ENCODE measurements at places on chromosomes 6 and 20.

DNA sequence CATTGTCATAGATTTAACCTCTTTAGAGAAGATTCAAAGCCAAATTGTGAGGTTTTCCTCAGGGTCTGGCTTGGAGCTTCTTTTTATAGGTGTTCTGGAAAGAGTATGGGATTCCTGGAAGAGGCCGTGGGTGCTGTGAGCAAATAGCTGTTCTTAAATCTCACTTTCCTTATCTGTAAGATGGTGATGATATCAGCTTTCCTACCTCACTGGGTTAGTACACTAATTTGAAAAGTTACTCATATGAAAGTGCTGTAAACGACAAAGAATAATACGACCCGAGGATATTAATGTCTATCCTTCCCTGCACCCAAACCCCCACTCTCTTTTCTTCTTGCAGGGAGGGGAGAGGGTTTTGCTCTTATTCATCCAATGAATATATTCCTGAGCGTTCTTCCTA is 116.9 kb upstream of the ENPP5 start:
- DNase-seq, result no peak

DNA sequence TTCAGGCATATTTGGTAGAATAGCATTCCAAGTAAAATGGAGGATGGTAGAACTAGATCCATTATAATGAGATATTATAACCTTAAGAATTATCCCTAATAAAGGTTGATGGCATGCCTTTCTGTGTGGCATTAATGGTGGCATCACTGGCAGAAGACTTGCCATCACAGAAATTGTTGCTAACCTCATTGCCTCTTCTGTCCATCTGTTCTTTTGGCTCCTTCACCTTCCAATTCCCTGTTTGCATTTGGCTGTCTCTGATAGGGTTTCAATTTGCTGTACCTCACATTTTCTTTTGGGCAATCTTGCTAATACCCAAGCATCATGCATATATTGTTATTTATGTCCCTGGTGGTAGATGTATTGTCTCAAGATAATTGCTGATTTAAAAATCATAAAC is 98.9 kb downstream of the SMPDL3A start:
- no peak for DNase-seq

GRCh38 chr6:151763303-151763702 is 44.2 kb upstream of the ESR1 start:
- DNase-seq, result no peak

DNA sequence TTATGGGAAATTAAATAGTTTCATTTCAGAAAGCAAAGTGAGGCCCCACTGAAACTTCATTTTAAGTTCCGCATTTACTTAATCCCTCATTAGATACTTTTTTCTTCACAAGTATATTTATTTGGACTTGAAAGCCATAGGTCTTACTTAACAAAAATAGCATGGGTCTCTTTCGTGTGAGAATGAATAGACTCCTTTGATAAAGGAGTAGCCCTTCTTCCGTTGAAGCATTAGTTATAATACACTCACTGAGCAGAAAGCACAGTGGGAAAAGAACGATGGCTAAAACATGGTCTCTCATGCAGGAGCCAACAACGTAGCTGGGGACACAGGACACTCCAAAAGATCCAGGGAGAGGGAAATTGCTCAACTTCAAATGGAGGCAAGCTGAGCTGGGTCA is 130.4 kb downstream of the SLC23A2 start:
- no peak for DNase-seq

DNA sequence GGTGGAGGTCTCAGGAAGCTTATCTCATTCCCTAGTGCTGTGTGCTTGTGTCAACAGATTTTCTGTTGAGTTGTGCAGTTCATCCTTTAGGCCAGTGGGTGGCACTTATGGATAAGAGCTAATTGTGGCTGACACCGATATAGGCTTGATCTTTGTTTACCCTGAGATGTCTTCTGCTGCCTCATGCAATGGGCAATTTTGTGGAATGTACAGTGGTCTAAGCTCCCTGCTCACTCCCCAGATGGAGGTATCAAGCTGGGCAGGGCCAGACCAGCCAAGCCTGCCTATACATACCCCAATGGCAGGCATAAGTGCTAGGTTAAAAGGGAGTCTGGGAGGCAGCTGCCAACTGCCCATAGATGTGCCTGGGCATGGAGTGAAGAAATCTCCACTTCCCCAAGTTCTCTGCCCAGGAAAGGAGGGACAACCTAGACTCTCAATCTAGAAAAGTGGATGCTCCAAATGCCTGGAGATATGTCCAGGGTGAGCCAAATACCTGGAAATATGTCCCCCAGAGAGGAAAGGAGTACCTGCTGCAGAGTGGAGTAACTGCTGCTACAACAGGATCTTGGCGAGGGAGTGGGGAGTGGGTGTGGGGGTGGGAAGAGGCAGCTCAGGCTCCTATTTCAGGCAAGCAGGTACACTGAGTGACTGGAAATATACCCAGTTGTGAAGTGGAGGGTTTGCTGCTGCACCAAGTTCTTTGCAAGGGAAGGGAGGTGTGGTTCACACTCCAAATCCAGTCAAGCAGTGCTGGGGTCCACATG is 53.2 kb upstream of the ARG1 start:
- DNase-seq, result peak; percentile 2

- no peak for DNase-seq
Observed at GRCh38 chr20:38789503-38790199, 15.8 kb upstream of the PPP1R16B start.

GRCh38 chr6:6317386-6317785 is 3.1 kb downstream of the F13A1 start:
- DNase-seq, result no peak

- DNase-seq, result no peak
Observed at GRCh38 chr6:111921103-111921502, 47.9 kb upstream of the FYN start.

DNA sequence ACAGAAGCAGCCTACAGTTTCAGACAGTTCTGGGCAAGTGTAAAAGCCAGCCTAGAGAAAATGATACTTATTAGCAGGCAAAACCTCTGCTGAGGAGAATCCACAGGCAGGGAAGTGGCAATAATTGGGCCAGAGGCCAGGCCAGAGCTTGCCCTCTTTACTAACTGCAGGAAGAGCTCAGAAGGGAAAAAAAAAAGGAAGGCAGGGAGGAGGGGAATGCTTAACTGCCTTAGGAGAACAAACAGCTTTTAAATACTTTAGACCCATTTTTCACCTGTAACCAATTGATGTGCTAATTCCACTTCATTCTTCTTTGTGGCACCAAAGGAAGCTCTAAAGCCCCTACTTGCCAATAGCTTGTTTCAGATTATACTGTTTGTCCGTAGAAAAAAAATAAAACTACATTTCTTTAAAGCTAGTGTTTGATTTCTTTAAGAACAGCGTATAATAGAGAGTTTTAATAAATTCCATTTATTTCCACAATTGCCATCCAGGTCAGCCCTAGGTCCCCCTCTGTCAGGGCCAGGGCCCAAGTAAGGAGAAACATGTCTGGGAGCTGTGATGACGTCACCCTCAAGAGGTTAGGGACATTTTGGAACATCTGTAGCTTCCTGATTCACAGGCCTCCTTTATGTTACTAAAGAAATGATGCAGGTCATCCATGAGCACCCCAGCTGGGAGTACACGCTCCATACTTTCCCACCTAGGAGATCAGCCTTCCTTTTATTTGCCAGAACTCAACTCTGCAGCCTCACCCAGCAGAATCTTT is 384.3 kb downstream of the CDC5L start:
- DNase-seq, result no peak

- DNase-seq, result no peak
Observed at GRCh38 chr6:166456395-166457156, 73.8 kb upstream of the MPC1 start.

- DNase-seq, result no peak
Observed at GRCh38 chr6:52135217-52135616, 47.8 kb upstream of the PKHD1 start.

- no peak for DNase-seq
Observed at GRCh38 chr6:137193256-137194070, 20.0 kb upstream of the IL22RA2 start.

- DNase-seq, result no peak
Observed at GRCh38 chr6:101741474-101742171, 348.1 kb downstream of the GRIK2 start.

DNA sequence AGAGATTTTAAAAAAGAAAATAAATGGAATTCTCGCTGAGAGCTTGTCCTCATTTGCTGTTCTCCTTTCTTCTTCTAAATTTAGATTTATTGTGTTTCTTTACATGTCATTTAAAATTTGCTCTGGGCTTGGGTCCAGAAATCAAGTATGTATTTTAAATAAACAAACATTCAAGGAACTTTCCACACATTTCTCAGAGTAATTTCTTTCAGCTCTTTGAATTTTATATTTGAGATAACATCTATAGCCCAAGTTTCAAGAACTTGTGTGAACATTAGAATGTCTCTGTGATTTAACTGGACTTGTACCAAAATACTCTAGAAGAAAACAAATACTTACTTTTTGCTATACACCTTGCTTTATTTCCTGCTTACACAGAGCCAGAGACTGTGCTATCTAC is 192.3 kb downstream of the TMEM200A start:
- no peak for DNase-seq

DNA sequence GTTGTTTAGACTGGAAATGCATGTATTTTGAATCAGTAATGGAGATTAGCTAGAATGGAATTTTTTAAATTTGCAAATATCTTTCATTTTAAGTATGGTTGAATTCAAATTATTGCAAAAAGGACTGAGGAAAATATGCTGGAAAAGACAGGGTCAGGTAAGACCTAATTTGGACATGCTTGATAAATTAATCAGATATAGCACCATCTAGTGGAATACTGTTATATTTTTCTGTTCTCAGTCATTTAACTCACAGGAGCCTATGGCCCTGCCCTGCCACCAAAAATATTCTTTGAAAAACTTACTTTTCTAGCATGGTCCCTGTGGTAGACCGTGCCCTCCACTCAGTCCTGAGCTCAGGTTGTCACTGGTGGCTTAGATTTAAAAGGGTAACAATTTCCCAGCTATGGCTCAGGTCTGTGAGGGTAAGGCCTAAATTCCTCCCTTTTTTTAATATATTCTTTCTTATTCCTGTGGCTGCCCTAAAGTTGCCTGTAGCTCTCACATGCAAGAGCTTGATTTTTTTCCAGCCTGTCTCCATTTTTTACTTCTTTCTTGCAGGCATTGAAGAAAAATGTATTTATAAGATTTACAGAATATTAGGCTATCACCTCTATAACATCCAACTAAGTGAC is 25.3 kb upstream of the KIAA1586 start:
- peak; percentile 29 for DNase-seq

DNA sequence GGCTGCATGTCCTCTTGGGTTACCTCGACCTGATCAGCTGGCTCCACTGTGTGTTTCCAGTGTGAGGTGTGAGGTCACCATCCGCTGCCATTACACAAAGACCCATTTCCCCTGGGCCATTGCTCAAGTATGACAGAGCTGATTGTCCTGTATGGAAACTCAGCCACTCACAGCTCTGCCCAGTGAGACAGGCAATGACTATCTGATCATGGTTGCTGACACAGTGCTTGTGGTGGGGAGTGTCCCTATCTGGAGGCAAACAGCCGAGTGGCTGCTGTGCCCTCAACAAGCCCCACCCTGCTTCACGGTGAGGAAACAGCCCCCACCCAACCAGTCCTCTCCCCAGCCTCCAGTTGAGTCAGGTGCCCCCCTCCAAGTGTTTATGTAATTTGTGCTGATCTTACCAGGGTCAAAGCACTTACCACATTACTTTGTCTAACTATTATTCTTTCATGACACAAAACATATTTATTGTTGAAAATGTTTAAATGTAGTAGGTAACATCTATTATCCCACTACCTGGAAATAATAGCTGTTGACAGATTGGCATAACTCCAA is 11.7 kb upstream of the MAPK13 start:
- no peak for DNase-seq

- DNase-seq, result no peak
Observed at GRCh38 chr6:19524366-19525186, 312.6 kb upstream of the ID4 start.

- DNase-seq, result no peak
Observed at GRCh38 chr6:28979679-28980078, 25.4 kb downstream of the ZNF311 start.

- no peak for DNase-seq
Observed at GRCh38 chr6:20778459-20778858, 244.2 kb downstream of the CDKAL1 start.

GRCh38 chr6:126147291-126147815 is 161.0 kb downstream of the TRMT11 start:
- DNase-seq, result peak; percentile 38

DNA sequence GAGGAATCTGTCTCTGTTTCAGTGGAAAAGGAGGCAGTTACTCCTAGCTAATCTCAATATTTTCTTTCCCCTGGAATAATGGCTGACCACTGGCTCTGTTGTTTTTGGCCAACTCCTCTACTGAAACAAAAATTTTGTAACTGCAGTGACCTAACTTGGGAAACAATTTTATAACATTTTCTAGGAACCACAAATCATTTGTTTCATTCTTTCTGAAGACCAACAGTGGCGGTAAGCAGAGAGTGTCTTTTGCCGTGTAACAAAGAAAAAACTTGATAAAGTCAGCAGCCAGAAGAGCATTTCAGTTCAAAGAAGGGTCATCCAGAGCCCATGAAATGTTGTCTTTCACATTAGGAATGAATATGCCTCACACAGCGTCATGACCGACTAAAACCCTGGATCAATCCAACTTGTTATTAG is 11.8 kb upstream of the BFSP1 start:
- no peak for DNase-seq

GRCh38 chr6:139187489-139187888 is 52.6 kb downstream of the HECA start:
- no peak for DNase-seq

- DNase-seq, result no peak
Observed at GRCh38 chr6:147752689-147753403, 244.4 kb downstream of the SAMD5 start.

DNA sequence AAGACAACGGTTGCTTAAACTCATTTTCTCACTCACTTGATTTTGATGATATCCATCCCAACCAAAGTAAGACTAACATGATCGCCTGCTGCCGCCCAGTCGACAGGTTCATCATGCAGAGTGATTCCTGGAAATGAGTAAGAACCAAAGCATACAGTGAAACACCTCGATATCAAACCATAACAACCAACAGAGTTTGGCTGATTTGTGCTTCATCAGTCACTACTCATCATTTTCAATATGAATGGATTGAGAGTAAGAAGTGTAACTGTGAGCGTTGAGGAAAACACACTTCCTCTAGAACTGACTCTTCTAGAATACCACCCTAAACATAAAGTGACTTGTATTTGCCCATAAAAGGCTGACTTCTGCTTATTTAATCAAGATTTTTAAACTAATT is 29.2 kb upstream of the ALDH8A1 start:
- DNase-seq, result no peak

DNA sequence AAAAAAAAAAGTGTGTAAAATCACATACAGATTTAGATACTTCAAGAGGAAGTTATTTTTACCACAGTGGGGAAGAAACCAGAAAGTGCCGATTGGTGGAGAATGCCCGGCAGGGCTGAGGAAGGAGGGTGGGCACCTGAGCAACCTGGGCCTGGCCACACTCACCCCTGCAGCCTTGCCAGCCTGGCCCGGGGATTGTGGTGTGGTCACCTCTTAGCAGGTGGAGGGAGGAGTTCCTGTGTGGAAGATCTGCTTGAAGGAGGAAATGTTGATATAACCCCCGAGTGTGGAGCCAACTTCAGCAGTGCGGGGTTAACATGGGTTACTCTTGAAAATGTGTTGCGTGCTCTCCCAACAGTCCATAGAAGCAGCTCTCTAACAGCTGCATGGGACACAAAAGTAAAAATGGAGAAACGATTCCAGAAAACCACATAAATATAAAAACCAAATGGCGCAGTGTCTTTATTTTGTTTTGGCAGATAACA is 14.7 kb downstream of the UST start:
- DNase-seq, result no peak
